ENCODE measurements at places on chromosomes 7 and 10.
A peak's percentile ranks its signal among the peaks of the same experiment; 100 is the strongest.

DNA sequence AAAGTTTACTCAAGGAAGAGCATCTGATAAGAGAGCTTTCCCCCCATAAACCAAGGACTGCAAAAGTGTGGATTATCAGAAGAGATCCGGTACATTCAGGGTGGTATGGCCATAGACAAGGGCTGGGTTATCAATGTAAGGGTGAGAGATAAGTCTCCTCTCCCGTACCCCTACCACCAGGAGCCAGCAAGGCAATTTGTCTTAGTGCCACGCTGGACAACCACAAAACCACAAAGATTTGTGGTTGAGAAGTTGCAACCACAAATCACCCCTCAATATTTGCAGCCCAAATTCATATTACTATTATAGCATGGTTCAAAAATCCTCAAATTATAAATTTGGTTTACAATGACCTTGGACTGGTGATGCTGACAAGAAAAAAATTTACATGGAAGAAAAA lies 2.3 kb upstream of the ZSCAN25 start:
- DNase-seq = no peak

DNA sequence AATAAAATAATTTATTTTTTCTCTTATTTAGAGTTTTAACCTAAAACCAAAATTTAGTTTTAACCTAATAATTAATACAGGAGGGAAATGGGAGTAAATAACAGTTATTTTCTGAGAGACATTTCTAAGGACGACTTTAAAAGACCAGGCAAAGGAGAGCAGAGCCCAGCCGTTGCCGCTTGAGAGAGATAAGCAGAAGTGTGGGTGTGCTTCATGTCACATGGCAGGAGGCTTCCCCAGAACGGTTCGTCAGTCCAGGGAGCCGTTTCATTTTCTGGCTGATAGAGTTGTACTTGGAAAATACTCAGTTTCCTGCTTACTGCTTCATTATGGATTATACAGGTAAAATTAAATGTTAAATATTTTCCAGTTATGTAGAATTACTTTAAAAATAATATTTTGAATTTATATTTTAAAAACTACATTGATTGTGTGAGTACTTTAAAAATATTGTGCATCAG lies 61.4 kb downstream of the ST7 start:
- DNase-seq = no peak

GRCh38 chr7:148105853-148106252 lies 484.7 kb upstream of the C7orf33 start:
- DNase-seq = no peak

DNA sequence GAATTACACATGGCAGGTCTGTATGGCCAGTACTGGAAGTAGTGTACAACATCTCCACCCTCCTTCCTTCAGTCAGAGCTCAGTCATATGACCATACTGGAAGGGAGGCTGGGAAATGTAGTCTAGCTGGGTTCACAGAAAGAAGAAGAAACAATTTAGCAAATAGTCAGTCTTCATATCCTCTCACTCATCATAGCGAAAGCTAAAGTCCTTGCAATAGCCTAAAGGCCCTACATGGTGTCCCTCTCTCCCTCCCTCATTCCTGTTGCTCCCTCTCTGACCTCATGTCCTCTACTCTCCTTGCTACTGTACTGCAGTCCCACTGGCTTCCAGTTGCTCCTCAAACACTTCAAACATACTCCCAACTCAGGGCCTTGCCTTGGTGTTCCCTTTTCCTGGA lies 4.3 kb upstream of the CALU start:
- no peak for DNase-seq

DNA sequence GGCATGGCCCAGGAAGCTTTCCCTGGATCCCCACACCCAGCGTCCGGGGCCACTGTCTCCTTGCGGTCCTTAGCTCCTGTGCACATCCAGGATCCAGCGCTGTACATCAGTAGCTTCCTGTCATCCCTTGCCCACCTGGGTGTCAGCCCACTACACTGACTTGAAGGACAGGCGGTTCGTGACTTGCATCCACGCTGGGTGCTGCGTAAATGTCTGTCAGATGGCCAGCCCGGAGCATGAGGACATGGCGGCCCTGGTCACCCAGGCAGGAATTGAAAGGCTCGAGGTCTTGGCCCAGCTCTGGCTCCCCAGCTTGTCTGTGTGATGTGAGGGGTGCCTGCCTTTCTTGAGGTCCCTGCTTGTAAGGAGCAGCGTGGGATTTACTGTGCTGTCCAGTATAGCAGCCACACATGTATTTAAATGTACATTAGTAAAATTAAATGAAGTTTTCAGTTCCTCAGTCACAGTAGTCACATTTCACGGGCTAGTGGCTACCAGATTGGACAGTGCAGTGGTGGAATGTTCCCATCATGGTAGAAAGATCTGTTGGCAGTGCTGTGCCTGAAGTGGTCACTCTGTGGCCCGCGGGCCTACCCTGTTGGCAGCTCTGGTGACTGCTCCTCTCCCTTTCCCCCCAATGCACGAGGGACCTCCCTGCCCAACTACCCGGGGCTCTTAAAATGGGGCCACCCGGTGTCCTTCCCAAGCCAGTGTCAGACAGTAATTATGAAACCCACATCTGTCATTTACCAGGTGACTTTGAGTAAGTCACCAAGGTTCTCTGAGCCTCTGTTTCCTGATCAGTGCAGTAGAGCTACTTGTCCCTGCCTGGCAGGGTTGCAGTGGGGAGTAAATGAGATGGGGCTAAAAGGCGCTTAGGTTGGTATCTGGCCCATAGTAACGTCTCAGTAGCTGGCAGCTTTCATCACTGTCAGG lies 97.8 kb upstream of the PPIF start:
- DNase-seq = no peak

DNA sequence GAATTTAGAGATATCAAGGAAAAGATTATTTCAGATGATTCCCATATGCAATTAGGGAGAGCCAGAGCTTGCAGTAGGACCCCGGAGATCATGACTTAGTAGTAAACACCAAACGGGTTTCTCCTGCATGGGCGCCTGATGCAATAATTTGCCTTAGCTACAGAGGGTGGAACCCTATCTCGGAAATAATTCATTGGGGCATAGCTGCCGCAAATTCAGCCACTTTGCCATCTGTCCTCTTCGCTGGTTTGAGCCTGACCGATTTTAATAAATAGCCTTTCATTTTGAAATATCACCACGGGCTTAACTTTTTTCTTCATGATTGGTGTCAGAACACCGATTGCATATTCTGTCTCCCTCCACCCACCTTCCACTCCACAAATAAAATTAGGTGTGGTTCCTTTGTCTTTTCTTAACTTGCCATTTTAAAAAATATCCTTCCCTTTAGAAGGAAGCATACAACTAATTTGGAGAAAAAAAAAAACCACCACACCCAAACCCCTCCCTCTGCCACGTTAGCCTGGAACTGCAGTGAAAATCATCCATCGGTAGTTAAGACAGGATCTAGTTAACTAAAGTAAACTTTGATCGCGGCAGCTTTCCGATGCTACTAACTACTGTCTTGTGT lies 1.4 kb downstream of the GARS1 start:
- DNase-seq = peak; percentile 4

DNA sequence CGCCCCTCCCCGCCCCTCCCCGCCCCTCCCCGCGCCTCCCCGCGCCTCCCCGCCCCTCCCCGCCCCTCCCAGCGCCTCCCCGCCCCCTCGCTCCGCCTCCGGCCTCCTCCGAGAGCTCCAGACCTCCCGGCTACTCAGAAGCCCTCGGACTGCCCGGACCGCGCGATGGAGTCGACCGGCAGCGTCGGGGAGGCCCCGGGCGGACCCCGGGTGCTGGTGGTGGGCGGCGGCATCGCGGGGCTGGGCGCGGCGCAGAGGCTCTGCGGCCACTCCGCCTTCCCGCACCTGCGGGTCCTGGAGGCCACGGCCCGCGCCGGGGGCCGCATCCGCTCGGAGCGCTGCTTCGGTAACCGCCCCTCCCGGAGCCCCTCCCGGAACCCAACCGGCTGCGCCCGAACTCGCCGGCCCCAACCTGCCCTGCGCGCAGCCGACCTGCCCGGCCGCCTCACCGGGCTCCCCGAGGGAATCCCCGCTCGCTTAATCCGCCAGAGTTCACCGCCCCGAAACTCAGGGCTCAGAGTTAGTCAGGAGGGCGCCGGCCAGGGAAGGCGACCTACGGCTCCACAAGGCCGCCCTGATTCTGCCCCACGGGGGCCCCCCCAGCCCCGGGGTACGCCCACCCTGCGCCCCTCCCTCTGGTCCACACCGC lies at the start of gene PAOX:
Gene PAOX (plus strand): TSS at position 111 of the 649 bp plus-strand sequence. CDS start 55 bp downstream, at position 166.
- no peak for DNase-seq

All from NCI-H1048 (cell line).